ENCODE measurements at places on chromosomes 11 and 22.
A peak's percentile ranks its signal among the peaks of the same experiment; 100 is the strongest.

- DNase-seq = no peak
Observed at GRCh38 chr11:65401073-65401802, 14.8 kb downstream of the FRMD8 start.

GRCh38 chr11:111659201-111660115, 57.2 kb downstream of the SIK2 start:
- DNase-seq = no peak

GRCh38 chr11:111559800-111560464, 19.4 kb downstream of the LAYN start:
- DNase-seq = no peak

GRCh38 chr11:71998649-71999310, at the start of gene IL18BP:
IL18BP (plus strand) TSS chr11:71998909; CDS start chr11:71999985, 1,076 bp downstream.
- no peak for DNase-seq

DNA sequence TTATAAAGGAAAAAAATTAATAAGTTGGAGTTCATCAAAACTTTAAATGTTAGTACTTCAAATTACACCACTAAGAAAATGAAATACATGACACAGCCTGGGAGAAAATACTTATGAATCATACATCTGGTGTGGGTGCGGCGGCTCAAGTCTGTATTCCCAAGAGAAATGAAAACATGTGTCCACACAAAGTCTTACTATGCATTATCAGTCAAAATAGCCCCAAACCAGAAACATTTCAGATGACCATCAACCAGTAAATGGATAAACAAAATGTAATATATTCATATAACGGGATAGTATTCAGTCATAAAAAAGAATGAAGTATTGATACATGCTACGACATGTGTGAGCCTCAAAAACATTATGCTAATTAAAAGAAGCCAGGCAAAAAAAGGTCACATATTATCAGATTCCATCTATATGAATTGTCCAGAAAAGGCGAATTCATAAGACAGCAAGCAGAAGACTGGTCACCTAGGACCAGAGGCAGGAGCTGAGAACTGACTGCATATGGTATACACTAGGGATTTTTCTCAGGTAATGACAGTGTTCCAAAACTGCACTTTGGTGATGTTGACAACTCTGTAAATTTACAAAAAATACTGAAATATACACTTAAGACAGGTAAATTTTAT, 5.3 kb upstream of the AKIP1 start:
- DNase-seq = no peak

- no peak for DNase-seq
Observed at GRCh38 chr11:30255637-30256036, 24.8 kb downstream of the FSHB start.

DNA sequence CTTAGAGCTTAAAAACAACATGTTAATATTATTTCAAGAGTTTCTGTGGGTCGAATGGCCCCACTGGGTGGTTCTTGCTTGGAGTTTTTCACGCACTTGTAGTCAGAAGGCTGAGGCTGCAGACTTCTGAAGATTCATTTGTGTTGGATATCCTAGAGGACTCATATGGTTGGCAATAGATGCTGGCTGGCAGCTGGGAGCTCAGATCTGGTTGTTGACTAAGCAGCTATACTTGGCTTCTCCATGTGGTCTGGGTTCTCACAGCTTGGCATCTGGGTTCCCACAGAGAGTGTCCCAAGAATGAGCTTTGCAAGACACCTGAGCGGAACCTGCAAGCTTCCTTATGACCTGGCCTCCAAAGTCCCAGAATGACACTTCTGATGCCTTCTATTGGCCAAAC, 163.9 kb upstream of the ZC3H12C start:
- DNase-seq = no peak

- no peak for DNase-seq
Observed at GRCh38 chr11:74819400-74819799, 70.8 kb downstream of the RNF169 start.

GRCh38 chr11:22583963-22584492, 41.6 kb downstream of the FANCF start:
- no peak for DNase-seq

- DNase-seq = peak; percentile 30
Observed at GRCh38 chr22:44893731-44894080, 116.1 kb downstream of the PHF21B start.

GRCh38 chr11:3849297-3849874, 6.1 kb upstream of the STIM1 start:
- no peak for DNase-seq

GRCh38 chr11:133175103-133175502, 357.2 kb downstream of the OPCML start:
- DNase-seq = no peak

DNA sequence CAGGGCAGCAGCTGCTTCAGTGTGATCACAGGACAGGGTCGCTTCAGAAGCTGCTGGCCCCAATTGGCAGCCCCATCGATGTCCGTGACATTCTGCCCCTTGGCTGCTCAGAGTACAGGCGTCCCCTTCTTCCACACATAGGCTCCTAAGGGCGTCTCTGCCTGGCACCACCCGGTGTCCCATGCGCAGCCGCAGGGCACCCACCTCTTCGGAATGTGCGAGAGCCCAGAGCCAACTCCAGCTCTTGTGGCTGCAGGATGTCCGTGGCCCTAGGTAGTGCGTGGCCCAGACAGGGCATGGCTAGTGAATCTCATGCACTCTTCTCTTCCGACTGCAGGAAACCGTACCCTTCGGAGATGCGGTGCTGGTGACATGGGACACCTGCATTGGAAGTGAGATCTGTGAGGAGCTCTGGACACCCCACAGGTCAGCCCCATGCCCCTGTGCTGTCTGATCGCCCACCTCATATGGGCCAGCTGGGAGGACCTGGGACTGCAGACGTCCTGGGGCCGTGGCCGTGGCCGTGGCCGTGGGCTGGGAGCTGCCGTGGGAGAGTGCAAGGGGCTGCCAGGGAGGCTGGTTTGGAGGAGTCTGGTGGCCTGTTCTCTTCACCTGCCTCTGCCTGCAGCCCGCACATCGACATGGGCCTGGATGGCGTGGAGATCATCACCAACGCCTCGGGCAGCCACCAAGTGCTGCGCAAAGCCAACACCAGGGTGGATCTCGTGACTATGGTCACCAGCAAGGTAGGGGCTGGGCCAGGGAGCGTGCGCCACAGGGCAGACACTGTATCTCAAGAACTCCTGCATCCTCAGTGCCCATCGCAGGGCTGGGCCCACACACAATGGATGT, 20.2 kb downstream of the NADSYN1 start:
- DNase-seq = no peak

GRCh38 chr11:98725471-98725870, 295.3 kb upstream of the CNTN5 start:
- DNase-seq = no peak

GRCh38 chr11:8262552-8263108, 1.0 kb downstream of the LMO1 start:
- DNase-seq = peak; percentile 45

DNA sequence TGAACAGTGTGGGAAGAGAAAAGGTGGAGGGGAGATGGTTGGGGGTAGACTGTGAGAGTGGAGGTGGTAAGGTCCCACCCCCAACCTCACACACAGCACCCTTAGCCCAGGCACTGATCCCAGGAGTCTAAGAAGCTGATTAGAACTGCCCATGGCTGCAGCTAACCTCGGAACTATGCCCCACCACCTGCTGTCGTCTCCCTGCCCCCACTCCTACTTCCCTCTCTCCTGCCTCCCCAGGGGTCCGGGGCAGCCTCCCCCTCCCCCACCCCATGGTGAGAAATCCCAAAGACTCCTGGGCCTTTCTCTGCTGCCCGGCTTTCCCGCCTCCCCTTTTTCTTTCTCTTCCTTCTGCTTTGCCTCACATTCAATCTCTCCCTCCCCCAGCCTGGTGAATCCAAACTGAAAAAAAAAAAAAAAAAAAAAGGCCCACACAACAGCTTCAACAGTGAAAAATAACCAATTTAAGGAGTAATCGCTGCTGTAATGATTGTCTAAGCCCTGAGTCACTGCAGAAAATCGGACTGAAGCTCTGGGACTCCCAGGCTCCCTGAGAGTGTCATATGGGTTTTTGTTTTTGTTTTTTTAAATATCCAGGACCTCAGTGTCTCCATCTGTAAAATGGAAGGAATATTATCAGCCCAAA, 9.6 kb upstream of the TP53I11 start:
- DNase-seq = no peak

DNA sequence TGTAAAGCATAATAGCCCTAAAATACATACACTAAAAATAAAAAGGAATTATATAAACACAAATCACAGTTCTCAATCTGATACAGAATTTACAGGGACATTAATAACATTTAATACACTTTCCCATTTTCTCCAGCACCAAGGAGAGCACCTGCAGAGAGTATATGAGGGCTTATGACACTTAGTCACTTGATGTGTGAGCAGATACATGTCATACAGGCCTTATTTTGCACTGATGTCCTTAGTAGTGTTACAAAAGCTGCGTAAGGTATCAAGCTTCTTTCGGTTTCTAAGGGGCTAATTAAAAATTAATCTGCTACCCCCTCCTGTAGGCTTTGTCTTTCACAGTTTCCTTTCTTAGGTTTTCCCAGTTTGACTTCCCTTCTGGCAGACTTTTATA, 61.3 kb downstream of the TRIM44 start:
- DNase-seq = no peak

DNA sequence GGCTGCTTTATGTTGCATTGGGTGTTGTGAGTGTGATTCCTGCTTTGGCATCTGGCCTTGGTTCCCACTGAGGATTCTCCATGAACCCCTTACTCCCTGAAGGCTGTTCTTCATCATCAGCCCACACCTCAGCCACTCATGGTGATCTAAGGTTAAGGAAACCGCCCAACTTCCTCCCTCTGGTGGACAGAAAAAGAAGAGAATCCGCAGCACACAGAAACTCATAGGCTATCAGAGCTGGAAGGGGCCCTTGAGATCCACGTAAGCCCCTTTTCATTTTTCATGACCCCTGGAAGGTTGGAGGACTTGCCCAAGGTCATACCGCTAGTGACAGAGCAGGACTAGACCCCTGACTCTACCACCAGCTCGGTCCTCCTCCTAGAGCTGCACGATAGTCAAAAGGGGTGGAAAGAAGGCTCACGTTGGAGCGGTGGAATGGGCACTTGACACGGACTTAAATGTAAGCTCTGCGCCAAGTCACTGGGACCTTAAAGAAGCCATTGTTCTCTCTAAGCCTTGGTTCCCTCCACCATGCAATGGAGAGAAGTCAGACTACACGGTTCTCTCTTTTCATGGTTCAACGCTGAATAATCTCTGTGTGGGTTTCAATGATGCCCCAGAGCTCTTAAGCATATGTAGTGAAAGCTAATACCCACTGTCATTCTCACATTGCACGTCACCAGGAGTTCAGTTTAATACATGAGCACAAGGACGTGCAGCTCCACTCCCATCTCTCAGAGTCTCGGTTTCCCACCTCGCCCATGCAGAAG, 83.6 kb upstream of the CRTAM start:
- no peak for DNase-seq

GRCh38 chr11:61725781-61726231, 26.6 kb upstream of the MYRF start:
- no peak for DNase-seq

- DNase-seq = no peak
Observed at GRCh38 chr22:20046730-20047129, 25.8 kb downstream of the TANGO2 start.

- no peak for DNase-seq
Observed at GRCh38 chr22:40609216-40609615, 27.3 kb downstream of the MRTFA start.

DNA sequence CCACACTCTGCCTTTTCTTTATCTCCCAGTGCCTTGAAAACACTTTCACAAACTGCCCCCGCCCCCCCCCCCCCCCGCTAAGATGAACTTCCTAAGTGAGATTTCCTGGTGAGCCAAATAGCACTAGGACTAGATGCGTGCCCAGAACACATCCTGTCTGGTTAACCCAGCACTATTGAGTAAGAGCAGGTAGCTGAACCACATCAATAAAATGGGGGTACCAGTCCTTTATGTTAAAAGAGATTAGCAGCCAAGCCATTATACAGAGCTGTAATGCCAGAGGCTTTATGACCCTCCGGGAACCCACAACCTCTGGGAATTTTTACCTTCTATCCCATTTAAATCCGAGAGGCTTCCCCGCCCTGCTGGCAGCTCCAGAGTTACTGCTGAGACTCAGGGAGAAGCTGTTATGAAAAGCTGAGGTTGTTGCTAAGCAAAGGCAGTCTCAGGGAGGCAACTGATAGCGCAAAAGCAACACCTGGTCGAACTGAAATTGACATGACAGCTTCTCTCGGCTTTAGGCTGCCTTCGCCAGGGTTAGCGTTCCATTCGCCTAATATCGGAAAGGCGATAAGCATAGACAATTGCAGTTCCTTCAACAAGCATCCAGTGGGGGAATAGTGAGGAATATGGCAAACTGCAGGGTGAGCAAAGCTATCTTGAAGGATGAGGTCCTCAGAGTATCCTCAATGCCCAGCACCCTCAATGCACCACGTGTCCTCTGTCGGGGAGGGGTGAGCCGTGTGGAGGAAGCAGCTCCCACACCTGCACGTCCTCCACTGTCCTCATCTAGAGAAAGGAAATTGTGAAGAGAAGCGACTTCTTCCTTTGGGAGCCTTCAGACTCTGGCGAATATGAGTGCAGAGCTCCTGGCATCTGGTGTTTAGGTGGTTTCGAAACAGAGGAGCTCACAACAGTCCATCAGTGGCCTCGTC, 977.0 kb downstream of the NTM start:
- no peak for DNase-seq

GRCh38 chr22:30654361-30654760, 13.3 kb downstream of the DUSP18 start:
- DNase-seq = no peak

DNA sequence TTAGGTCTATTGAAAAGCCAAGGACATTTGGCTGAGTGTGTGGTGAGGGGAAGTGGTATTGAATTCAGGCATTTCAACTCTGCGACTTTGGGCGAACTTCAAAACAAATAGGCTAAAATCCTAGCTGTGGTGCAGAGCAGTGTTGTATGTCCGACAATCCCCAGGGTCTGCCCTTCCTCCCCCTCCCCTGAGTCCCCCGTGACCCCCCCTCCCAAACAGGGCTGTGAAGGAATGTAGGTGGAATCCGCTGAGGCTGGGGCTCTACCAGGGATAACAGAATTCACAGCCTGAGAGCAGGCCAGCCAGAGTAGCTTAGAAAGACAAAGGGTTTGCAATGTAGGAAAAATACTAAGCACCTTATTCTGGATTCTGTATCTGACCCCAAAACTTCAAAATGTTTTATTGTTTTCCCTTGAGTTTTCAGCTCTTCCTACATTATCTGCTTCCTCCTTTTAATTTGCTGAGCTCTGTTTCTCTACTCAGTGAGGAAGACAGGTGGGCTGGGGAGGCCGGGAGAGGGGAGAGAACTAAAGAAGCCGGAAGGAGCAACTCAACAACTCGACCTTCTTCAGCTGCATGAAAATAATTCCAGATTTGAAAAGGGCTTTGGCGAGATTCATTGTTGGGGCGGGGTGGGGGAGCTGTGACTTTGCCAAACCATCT, 315.2 kb downstream of the BLID start:
- DNase-seq = no peak

- peak; percentile 88 for DNase-seq
Observed at GRCh38 chr22:21567456-21568346, at the start of gene UBE2L3. UBE2L3 (plus strand) TSS chr22:21567714; CDS start chr22:21567745, 31 bp downstream.

Measured in left lobe of liver (tissue), 2 donors.